ENCODE measurements at places on chromosomes 5 and 9.
A peak's percentile ranks its signal among the peaks of the same experiment; 100 is the strongest.

DNA sequence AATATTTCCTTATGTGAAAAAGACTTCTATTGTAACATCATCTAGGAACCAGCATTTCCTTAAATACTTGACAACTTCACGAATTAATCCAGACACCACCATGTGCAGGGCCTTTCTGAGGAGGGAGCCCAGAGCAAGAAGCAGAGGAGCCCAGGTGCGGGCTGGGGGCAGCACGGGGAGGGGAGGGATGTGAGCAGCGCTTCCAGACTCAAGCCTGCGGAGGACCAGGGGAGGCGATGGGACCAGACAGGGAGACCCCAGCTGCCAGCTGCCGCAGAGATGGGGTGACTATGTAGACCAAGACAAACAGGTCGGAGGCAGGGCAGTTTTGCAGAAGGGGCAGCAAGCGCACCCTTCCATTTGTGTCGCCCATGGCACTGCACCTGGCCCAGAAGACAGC is 596.1 kb downstream of the IRX1 start:
- no peak for DNase-seq

- DNase-seq, result peak; percentile 30
These were observed 776 bp downstream of the APBA1 start for GRCh38 chr9:69671311-69671878.

DNA sequence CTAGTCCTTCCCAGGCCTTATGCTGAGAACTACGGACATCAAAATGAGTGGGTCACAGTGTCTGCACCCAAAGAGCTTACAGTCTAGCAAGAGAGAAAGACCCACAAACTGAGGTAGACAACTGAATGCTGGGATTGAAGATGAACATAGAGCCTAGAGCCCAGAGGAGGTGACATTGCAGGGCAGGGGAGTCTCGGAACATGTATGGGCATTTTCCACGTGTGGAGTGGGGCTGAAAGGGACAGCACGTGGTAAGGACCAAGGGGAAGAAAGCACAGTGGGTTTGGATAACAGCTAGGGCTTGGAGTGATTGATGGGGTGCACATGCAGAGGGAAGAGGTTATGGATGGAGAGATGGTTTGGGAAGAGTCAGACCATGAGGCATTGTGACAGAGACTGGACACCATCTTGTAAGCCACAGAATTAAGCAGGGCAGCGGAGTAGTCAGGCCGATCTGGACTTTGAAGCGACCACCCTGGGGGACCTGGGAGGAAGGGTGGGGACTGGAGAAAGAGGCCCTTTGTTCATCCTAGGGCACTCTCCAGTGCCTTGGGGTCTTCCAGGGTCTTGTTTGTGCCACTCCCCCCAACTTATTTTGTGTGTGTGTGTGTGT is 47.5 kb upstream of the SH3PXD2B start:
- DNase-seq, result no peak

- DNase-seq, result peak; percentile 65
These were observed 64.5 kb downstream of the ARSB start for GRCh38 chr5:78920604-78921003.

- no peak for DNase-seq
These were observed 392.2 kb downstream of the CDK5RAP2 start for GRCh38 chr9:120187758-120188157.

DNA sequence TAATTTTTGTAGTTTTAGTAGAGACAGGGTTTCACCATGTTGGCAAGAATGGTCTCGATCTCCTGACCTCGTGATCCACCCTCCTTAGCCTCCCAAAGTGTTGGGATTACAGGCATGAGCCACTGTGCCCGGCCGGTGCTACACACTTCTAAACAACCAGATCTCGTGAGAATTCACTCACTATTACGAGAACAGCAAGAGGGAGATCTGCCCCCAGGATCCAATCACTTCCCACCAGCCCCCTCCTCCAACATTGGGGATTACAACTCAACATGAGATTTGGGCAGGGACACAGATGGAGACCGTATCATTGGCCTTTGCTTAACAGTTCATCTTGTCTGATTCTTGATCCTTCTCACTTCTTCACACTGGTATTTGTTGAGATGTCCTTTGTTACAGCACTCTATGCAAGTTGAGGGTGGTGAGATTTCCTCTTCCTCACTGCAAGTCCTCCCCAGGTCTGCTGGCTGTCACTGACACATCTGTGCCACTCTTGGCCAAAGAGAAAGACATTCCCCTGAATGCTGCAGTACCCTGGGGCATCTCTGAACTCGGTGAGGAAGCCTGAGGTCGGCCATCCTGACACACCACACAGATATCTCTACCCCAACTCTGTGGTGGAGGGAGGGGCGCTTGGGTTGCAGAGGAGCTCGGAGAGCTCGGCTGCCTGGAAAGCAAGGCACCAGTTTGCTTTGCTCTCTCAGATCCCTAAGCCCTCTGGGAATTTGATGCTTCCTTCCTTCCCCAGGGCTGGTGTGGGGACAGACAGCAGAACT is 4.2 kb upstream of the SUB1 start:
- no peak for DNase-seq

DNA sequence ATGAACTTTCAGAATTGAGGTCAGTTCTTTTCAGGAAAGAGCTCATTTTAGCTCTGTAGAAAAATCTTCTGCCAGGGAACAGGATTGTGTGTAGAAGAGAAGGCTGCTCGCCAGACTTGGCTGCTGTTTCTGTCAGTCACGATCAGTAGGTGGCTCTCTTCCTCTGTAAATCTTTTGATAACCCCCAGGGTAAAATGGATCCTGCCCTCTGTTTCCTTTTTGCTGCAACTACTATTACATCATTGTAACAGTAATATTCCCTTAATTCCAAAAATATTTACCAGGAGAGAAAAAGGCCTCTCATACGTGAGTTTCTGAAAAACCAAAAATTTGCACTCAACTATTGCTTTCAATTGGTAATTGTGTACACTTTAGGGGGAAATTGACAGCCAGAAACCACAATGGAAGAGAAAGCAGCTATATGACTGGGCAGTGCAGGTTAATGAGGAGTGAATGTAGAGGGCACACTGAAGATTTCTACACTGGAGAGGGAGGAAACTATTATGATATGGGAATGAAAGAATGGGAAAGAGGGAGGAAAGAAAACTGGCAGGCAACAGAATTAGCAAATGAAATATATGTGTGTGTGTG is 12.3 kb downstream of the IFNA21 start:
- DNase-seq, result peak; percentile 10

GRCh38 chr9:97924386-97924785 is 2.1 kb upstream of the TRMO start:
- DNase-seq, result no peak

DNA sequence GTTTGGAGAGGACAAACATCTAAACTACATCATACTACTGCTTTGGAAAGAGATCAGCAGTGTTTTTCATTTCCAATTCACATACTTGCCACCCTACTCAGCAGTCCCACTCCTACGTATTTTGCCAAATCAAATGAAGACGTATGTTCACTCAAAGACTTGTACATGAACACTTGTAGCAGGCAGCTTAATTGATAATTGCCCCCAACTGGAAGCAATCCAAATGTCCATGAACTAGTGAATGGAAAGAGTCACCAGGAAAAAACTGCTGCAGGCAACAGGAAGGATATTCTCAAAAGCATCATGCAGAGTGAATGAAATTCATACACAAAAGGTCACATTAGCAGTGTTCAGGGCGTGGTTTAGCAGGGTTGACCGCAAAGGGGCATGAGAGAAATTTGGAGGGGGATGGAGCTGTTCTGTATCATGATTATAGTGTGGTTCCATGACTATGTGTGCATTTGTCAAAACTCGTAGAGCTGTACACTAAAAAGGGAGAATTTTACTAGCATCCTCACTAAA is 38.8 kb downstream of the PAEP start:
- DNase-seq, result no peak

DNA sequence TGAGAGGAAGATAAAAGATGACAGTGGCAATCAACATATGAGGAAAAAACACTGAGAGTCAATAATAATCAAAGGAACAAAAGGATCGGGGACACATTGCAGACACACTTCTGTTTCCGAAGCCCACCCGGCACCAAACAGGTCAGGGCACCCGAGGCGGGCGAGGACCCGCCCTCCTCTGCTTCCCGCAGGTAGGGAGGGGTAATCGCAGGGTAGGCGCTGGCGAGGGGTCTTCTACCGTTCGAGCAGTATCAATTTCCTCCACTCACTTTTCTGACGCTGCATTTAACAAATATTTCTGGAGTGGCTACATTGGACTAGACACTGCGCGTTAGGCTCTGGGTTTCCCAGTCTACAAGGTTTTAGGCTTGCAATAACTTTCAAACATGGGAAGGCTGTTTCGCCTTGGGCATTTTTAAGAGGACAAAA is 1.3 kb downstream of the TXN start:
- no peak for DNase-seq

GRCh38 chr5:96387616-96388015 is 45.4 kb downstream of the PCSK1 start:
- peak; percentile 51 for DNase-seq

GRCh38 chr9:105295201-105295550 is 50.7 kb downstream of the SLC44A1 start:
- DNase-seq, result no peak

- peak; percentile 47 for DNase-seq
These were observed 101.0 kb downstream of the TMEM232 start for GRCh38 chr5:110625376-110625999.

DNA sequence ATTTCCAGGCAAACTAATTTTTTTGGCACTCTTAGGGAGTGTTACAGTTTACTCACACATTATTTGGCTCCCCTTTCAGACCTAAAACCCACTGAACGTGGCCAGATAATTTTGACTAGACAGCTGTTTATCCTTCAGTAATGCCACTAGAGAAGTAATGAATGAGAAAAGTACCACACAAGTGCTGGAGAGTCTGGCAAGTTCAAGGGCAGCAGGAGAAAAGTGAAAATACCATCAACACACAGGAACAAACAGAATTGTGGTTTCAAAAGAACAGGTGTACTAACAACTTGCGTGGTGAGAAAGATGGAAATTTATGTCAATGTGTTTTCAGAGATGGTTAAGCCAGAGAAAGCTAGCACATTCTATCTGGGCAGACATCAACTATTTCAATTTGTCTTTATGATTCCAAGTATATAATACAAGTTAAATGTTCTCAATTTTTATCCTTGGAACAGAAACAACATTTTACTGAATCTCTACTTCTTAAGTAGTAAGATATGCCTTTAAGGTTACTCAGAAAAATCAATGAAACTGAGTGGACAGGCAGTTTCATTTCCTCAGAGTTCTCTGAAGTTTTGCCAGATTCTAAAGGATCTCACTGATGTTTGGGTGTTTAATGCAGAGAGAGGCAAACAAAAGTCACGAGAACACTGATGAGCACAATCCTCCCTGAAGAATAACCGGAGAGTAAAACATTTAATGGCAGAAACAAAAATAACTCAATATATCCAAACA is 91.0 kb downstream of the ARSB start:
- no peak for DNase-seq

- DNase-seq, result no peak
These were observed 373.4 kb upstream of the CTNND2 start for GRCh38 chr5:12277504-12278192.
